ENCODE measurements at places on chromosomes 5 and 9.

DNA sequence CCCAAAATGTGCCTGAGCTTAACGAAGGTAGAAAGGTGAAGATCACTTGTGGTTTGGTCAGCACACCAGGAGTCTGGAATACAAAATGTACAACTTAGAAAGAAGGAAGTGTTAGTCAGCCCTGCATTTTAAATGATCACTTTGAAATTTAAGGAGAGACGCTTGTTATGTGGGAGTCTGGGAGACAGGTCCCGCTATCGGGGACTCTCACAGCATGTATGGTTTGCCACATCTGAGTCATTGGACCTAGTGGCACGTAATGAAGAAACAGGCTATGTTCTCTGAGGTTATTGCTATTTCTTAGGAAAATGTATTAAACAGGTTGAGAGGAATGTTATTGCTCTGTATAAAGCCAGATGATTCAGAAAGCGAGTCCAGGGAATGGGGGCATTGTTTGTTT, 2362.5 kb upstream of the WWC1 start:
- DNase-seq, result no peak

DNA sequence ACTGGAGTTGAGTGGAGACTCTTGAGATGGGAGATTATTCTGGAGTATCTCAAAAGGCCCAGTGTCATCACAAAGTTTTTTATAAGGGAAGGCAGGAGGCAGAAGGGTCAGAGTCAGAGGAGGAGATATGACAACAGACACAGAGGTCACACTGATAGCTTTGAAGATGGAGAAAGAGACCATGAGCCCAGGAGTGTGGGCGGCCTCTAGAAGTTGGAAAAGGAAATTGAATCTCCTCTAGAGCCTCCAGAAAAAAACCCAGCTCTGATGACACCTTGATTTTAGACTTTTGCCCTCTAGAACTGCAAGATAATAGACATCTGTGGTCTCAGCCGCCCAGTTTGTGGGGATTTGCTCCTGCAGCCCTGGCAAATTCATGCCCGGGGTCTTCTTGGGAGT, 64.8 kb upstream of the SPTLC1 start:
- DNase-seq, result no peak

DNA sequence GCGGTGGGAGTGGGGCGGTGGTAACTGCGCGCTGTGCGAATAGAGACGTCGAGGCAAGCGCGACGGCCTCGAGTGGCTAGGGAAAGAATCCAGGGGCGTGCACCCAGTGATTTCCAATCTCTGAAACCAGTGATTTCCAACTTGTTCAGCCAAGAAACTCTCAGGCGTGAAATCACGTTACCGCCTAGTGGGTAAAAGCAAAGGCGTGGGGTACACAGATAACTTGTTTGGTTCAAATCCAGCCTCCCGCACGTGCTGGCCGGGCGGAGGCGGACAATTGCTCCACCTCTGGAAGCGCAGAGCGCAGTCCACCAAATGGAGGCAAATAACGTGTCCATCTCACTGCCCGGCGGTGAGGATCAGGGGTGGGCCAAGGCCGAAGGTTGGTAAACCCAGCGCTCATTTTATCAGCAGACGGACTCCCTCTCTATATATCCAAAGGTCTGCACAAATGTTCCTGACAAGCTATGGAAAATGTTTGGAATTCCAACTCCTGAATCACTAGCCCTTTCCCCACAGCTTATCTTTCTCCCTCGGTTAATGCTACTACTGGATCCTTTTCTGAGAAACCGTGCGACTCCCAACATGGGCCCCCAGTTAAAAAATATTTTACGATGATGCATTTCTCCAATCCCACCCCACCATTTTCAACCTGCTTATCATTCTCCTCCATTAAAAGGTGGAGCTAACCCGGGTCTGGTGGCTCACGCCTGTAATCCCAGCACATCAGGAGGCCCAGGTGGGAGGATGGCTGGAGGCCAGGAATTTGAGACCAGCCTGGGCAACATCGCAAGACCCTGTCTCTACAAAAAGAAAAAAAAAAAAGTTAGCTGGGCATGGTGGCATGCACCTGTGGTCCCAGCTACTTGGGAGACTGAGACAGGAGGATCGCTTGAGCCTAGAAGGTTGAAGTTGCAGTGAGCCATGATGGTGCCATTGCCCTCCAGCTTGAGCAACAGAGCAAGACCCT, 950 bp upstream of the FNBP1 start:
- no peak for DNase-seq

- no peak for DNase-seq
Observed at GRCh38 chr5:11797132-11797531, 107.1 kb downstream of the CTNND2 start.

GRCh38 chr9:136945333-136946227, 537 bp downstream of the C8G start:
- no peak for DNase-seq

DNA sequence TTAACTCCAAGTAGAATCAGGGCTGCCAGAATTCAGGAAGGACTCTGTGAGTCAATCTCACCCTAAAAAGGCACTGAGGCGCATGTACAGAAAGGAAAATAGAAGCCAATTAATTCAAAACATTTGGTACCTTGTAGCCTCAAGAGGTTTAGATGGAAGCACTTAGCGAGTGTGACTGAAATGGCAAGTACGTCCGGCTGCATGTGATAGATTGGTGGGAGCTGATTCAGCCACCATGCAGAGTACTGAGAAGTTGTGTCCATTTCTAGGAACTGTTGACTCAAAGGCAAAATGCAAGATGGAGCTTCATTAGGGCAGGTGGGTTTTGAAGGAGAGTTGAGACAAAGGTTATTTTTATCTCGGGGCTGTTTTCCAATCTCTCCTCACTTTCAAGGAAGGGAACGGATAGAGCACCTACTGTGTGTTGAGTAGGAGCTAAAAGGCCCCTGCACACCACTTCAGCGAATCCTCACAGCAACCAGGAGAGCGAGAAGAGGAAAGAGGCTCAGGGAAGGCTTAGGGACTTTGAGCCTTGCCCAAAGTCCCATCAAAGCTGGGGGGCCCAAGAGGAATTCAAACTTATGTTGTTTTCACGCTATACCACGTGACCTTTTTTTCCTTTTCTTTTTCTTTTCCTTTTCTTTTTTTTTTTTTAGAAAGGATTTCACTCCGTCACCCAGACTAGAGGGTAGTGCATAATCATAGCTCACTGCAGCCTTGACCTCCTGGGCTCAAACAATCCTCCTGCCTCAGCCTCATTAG, 34.6 kb upstream of the CPEB4 start:
- DNase-seq, result no peak

GRCh38 chr5:56552612-56553268, 262.6 kb upstream of the MAP3K1 start:
- DNase-seq, result no peak

DNA sequence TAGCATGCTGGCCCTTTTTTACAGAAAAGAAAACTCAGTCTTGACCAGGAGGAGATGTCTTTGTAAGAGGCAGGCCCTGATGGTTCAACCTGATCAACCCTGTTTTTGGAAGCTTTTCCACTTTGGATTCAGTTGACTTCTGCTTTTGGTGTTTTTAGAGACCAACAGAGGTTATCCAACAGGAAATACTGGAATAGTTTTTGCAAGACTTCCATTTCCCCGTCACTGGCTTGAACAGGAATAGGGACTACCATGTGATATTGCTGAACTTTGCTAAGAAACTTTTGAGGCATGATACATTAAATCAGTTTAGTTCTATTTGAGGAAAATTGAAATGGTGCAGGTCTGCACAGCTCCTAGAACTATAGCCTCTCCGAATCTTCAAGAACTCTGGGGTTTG, 17.1 kb upstream of the DAB2 start:
- DNase-seq, result no peak

GRCh38 chr9:129336601-129337331, 158.7 kb upstream of the IER5L start:
- DNase-seq, result peak; percentile 11

GRCh38 chr5:90434116-90434714, 24.7 kb upstream of the CETN3 start:
- no peak for DNase-seq

DNA sequence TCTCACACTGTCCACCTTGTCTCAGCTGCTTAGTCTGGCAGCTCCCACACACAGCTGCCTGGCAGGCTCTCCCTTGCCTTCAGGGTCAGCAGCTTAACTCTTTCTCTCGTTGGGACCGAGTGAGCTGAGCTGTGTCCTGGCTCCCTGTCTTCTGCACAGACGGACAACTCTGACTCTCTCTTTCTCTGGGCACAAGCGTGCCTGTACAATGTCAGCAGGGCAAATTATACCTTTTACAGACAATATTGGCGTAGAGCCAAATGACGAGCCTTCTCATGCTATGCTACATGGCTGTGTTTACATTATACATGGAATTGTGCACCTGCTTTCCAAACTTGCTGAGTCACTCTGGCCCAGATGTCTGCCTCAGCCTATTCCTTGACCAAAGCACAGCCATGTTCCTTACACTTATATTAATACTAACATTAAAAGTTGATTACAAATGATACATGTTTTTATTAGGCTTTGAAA, 188.6 kb downstream of the CYLC2 start:
- no peak for DNase-seq

DNA sequence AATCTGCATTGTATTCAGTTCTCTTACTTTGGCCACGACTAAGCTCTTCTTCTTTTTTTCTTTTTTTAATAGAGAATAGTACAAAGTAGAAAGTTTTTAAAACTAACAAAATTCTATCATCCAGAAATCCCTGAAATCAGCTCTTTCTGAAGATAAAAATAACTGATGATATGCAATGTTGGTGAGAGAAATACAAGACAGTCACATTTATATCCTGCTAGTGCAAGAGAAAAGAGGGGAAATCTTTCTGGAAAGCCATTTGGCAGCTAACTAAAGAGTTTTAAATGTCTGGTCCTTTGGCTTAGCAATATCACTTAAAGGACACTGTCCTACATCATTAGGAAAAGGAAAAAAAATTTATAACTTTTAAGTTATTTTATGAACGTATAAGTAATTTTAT, 27.0 kb upstream of the FREM1 start:
- no peak for DNase-seq

GRCh38 chr5:101679816-101680215, 616.3 kb downstream of the SLCO4C1 start:
- DNase-seq, result no peak

GRCh38 chr9:123116036-123116435, 82.6 kb downstream of the GPR21 start:
- no peak for DNase-seq

DNA sequence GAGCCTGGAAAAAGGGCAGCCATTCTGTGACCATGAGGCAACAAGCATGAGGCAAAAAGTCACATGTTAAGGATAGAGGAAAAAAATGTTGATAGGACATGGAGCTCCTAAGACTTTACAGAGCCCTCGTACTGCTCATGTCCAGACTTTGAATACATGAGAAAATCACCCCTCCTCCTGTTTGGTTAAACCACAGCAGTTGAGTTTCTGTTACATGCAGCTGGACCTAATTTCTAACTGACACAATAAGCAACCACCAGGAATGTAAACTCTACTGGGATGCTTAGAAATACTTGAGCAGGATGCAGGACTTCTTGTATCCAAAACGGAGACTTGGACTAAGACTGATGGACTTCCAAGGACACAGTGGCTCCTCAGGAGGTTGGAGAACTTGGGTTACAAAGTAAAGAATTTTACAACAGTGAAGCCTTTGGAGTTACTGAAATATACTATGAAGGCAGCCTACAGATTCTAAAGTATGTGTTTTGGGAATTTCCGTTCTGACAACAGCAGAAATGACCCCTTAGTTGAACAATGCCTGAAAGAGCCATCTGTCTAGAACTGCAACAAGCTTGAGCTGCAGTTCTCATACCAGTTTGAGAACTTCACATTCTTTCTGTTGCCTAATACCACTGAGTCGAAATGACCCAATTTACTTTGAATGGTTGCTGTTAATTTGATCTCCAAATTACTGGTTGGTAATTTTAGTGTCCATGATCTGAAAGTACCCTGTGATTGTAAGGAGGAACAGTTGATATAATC, 268.9 kb downstream of the PIK3R1 start:
- no peak for DNase-seq

DNA sequence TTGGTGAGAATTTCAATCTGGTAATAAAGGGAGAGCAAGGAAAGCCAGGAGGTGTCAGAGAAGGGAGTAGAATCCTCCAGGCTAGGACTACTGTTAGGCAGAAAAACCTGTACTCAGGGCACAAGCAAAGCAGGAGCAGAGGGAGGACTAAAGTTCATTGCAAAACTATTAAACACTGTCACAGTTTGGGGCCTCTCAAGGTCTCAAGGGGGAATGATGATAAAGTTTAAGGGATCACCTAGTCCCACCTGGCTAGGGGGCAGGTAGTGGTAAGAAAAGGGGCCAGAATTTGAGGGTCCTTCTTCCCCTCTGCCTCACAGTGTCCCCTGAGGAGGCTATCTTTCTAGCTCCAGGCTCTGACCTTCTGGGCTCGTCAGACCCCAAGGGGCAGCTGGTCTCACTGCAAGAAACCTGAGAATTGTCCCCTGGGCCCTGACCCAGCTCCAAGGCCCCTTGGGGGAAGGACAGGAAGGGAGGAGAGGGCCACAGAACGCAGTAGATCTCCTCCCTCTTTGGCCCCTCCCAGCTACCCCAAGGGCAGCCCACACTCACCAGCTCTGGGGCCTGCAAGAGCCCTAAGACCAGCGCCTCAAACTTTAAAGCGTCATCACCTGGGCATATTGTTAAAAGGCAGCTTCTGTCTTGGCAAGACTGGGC, 974 bp downstream of the CCDC69 start:
- no peak for DNase-seq

DNA sequence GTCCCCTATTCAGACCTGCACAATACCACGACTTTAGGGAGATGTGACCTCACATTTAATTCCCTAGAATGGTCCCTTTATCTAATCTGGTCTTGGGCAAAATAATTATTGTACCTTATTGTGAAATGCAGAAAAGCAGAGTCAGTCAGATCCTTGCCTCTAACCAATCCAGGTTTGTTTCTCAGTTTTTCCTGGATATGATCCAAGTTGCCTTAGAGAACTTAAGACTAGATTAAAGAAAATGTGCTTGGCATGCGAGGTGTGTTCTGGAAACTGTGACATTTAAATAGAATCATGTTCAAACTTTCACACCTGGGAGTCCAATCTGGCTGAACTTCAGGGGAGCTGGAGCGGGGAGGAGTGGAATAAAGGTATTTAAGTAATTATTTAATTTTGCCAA, 696.2 kb downstream of the DNAH5 start:
- DNase-seq, result no peak

DNA sequence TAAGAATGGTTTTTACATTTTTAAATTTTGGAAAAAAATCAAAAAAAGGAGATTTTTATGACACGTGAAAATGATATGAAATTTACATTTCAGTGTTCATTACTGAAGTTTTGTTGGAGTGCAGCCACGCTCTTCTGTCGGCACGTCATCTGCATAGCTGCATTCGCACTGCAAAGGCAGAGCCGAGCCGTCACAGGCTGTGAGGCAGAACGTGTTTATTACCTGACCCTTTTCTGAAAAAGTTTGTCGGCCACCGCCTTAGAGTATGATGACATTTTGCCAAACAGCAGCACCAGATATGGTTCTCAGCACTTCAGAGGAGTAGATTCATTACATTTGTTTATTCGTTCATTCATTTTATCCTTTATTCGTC, 24.1 kb downstream of the HRH2 start:
- DNase-seq, result no peak

GRCh38 chr5:134440201-134440755, 28.6 kb upstream of the CDKN2AIPNL start:
- no peak for DNase-seq

All from stimulated activated CD4-positive, alpha-beta T cell treated with anti-CD3 and anti-CD28 coated beads, Interleukin-1b, Interleukin-23, amount 100 ng/mL, for 1 hour (primary cell).